CD4-positive, alpha-beta T cell treated with Interleukin-17A for 1 hour (primary cell): ENCODE measurements at places on chromosomes 1 and 21.

GRCh38 chr1:179264507-179264906, 29.1 kb upstream of the SOAT1 start:
- no peak for DNase-seq

GRCh38 chr1:36088265-36088576, 471 bp upstream of the ADPRS start:
- no peak for DNase-seq

DNA sequence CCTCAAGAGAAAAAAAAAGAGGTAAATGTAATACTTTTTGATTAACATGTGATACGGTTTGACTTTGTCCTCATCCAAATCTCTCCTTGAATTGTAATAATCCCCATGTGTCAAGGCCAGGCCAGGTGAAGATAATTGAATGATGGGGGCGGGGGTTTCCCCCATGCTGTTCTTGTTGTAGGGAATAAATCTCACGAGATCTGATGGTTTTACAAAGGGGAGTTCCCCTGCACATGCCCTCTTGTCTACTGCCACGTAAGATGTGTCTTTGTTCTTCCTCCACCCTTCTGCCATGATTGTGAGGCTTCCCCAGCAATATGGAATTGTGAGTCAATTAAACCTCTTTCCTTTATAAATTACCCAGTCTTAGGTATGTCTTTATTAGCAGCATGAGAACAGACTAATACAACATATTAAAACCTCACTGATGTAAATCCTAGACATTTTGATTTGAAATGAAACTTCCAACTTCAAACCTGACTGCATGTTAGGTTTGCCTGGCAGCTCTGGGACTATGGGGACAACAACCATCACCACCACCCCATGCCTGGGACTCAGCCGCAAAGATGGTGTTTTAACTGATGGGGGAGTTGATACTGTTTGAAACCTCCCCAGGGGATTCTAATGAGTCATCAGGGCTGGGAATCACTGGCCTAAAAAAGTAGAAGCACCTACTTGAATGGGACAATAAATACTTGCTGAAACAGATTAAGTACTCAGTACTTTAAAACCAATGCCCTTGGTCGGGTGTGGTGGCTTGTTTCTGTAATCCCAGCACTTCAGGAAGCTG, 32.8 kb upstream of the BACH1 start:
- DNase-seq = no peak

DNA sequence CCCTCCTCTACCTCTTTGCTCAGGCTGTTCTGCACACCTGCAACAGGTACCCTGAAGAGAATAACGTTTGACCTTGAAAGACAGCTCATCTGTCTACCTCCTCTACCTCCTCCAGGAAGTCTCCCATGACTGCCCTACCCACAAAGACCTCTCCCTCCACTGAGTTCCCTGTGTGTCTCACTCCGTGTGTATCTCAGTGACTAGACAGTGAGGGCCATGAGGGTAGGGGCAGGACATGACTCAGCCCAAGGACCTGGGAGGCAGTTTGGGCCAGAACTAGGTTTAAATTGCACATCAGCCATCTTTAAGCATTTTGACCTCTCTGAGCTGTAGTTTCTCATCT, 32.0 kb upstream of the LRP8 start:
- DNase-seq = no peak
